Right renal cortex interstitium (tissue), 3 donors: ENCODE measurements at places on chromosomes 11 and 22.

DNA sequence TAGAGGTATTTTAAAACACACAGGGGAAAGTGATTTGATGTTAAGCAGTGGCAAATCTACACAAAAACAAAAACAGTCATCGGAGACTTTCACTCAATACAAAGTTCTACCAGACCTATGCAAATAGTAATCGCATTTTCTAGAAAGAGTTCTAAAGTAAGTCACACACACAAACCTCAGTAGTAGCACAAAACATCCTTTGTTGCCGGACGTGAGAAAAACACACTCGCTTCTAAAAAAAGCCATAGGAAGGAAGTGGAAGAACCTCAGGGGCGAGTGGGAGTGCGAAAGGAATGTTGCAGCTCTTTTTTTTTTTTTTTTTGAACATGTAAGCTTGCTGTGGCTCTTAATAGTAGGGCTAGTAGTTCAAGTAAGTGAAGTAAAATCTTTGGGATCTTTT is 88.9 kb downstream of the MAML2 start:
- no peak for DNase-seq

- no peak for DNase-seq
Observed at GRCh38 chr11:111298413-111299100, at the start of gene POU2AF3. POU2AF3 (plus strand) TSS chr11:111298546; CDS start chr11:111298582, 36 bp downstream.

DNA sequence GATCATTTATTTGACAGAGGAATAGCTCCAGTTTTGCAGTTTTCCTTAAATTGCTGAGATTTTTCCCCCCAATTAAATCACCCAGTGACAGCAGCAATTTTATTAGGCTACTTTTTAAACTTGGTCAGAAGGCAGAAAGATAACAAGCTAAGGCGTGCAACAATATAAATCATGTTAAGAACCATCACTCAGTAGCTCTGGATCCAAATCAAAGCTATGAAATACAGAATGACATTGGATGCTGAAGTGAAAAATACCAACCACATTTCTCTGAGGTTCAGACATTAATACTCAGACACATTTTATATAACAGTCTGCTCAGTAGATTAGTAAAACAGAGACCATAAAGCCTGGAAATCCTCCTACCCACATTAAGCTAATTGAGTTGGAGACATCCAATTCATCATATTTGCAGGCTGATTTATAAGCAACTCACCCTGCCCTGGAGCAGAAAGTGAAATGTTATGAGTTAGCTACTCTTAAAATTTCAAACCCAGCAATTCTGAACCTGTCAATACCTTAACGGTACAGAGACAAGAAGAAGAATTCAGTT is 1108.4 kb downstream of the DLG2 start:
- no peak for DNase-seq

DNA sequence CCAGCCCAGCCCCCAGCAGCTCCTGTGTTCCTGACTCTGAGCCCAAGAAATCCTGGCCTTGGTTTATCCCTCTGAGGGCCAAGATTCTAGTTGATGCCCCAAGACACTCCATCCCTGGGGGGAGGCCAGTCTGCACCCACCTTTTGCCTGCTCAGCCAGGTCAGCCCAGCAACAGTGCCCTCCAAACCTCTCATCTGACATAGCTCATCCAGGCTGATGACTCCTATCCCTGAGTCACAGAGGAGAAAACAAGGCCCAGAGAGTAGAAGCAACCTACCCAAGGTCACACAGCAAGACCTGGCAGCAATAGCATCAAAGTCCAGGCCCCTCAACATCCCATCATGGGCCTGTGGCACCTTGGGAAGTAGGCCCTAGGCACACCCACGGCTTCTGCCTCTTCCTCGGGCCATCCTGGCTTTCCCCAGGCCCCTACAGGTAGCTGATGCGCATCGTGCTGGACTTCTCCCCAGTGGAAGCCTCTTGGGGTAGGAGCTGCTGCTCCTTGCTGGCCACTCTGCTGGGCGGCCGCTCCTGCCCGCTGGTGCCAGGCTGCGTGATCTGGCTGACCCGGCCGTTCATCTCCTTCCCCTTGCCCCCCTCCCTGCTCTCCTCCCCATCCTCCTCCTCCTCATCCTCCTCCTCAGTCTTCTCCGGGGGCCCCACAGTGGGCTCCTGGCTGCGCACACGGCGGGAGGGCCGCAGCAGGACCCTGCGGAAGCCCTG is 6.0 kb downstream of the SSTR3 start:
- DNase-seq = no peak

GRCh38 chr22:17880468-17880867 is 106.2 kb upstream of the BID start:
- no peak for DNase-seq

GRCh38 chr22:29727131-29727523 is 7.3 kb downstream of the CABP7 start:
- no peak for DNase-seq

GRCh38 chr11:68575025-68575665 is 109.2 kb upstream of the GAL start:
- no peak for DNase-seq

- no peak for DNase-seq
Observed at GRCh38 chr11:15893080-15893492, 463.3 kb downstream of the SOX6 start.

- no peak for DNase-seq
Observed at GRCh38 chr11:74090701-74091100, 80.1 kb downstream of the C2CD3 start.

GRCh38 chr22:45047260-45047659 is 37.5 kb upstream of the PHF21B start:
- DNase-seq = no peak

DNA sequence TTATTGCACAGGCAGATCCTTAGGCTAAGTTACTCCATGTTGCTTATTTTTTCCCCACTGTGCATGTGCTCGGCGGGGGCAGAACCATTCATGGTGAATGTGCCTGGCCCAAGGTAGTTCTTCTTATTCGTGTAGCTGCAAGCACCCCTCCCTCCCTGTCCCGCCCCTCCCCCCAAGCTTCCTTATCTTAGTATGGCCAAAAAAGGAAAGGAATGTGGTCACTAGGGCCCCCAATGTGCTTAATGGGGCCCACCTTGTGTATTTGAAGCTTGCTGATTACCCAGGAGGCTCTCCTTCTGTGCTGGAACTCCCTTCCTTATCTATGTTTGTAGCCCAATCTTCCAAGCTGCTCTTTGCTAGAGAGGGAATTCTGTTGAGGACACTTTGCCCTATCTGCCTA is 1259.7 kb upstream of the RAG2 start:
- no peak for DNase-seq

DNA sequence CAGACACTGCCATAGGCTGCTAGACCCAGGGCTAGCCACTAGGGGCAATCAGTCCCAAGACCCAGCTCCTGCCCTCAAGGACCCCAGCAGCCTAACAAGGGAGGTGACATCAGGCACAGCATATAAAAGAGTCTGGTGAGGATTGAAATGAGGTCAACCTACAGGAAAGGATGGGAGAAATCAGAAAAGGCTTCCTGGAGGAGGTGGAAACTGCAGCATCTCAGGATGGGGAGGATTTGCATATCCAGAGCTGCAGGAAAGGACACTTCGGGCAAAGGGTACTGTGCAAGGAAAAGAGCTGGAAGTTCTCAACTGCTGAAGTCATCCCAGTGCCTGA is 2.9 kb upstream of the ARFGAP2 start:
- no peak for DNase-seq
